ENCODE measurements at places on chromosomes 7 and 10.

- DNase-seq, result no peak
Measured at GRCh38 chr7:94580601-94581000, 71.0 kb downstream of the CASD1 start.

- no peak for DNase-seq
Measured at GRCh38 chr10:77964811-77965210, 38.3 kb upstream of the DLG5 start.

DNA sequence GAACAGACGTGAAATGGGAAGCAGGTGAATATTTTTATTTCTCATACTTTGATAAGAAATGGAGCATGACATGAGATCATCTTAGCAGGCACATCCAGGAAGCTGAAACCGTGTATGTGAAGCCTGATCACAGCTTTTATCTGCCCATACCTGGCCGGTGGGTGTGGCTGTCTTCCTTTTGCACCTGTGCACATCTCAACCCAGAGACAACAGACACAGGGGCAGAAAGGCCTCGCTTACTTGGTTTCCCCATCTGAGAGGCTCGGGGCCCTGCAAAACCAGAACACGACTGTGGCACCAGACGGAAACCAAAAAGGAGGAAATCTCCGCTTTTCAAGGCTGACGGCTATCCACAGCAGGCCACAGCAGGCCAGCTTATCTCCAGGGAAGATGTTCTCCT is 116.4 kb downstream of the TCERG1L start:
- no peak for DNase-seq

DNA sequence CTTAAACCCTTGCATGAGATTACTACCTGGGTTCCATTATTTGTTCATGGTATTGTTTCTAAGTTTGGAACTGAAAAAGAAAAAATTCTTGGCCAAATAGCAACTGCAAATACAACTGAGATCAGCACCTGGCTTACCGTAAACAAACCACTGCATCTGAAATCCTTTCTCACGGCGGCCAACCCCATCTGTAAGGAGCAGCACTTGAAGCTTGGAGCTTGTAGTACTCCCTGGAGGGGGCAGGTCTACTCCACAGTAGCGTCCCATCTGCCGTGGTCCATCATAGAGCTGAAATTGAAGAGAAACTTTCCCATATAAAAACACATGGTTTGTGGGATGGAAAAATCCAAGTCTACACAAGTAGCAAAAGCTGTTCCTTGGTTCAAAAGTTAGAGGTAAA is 109.9 kb downstream of the CUBN start:
- DNase-seq, result no peak

DNA sequence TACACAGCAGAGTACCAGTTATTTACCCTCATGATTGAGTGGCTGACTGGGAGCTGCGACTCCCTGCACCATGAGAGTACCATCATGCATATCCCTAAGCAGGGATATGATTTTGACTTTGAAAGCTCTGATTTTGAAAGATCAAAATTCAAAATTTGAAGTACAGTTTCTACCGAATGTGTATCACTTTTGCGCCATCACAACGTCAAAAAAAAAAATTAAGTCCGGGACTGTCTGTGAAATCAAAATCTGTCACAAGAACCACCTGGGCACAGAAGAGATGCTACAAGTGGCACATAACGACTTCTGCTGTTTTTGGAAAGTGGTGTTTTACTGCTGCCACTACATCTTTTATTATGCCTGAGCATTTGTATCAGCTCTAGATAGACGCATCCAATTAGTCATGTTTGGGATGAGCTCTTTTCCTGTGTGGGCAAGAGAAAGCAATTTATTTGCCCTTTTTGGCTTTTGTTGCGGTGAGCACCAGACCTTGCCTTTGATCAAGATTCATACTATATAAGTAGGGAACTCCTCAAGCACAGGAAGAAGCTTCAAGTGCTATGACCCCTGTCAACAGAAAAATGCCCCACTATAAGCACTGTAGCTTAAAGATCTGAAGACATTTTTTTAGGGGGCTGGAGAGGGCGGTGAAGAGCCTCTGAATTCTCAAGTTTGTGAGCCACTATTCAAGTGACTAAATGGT is 10.7 kb downstream of the MTPN start:
- DNase-seq, result no peak

DNA sequence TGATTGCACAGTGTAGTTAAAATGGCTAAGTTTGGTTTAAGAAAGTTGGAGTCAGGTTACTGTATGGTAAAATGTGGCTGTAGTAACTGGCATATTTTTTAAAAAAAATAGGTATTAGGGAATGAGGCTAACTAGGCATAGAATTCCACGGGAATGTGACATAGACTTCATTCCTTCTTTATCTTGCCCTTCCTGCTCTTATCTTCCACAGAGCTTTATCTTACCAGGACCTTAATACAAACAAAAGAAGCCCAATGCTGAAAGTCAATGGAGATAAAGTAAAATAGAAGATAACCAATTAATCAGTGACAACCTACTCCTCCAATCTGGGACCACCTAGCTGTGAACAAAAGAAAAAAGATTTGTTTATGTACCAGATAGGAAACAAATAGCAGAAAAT is 58.1 kb downstream of the TET1 start:
- no peak for DNase-seq

GRCh38 chr10:72665925-72666324 is 26.0 kb upstream of the MCU start:
- no peak for DNase-seq

DNA sequence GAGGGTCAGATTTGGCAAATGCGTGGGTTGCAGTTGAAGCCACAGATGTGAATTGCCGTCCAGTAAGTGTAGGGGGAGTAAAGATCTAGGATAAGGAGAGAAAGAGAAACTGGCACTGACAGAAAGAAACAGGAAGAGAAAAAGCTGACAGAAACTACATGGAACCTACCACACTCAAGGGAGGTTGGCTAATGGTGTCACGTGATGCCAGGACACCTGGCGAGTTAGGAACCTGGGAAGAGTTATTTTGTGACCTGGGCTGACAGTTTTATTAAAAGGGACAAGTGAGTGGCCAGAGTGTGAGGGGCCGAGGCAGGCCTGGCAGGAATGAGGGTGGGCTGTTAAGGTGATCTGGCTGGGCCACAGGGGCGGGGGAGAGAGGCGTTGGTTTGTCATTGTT is 188.7 kb downstream of the ADARB2 start:
- no peak for DNase-seq

GRCh38 chr10:58512491-58513187 is at the start of gene BICC1:
Gene BICC1, plus strand, starts transcription at chr10:58512872. Its CDS starts 272 bp downstream, at chr10:58513144.
- DNase-seq, result peak; percentile 22

DNA sequence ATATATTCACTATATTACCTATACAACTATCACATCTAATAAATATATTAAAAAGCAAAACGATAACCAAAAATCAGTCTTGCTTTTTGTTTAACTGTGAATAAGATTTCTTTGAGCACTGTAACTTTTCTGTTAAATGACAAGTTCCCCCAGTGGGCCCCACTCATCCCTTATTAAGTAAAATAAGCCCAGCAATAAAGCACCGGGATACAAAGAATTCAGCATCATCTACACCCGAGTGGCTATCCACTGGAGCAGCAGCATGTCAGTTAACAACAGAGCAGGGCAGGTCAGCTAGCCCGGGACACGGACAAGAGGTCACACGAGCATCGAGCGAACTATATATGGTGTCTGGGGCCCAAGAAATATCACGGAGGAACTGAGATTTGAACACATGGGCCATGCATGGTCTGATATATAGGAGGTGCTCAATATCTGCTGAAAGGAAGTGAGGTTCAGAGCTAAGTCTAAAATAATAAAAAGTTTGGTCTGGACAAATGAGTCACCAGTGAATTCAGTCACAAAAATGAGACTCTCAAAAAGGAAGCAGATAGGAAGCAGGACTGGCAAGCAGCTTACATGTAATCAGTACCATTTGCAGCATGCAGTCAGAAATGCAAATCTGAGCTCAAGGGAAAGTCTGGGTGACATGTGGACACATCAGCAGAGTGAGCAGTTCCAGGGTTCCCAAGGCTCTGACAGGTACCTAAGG is 4.1 kb downstream of the ERCC6 start:
- no peak for DNase-seq

- DNase-seq, result no peak
Measured at GRCh38 chr10:22333975-22334282, 11.4 kb upstream of the SPAG6 start.

GRCh38 chr10:73768881-73769280 is 13.0 kb upstream of the CHCHD1 start:
- DNase-seq, result peak; percentile 16

- DNase-seq, result no peak
Measured at GRCh38 chr10:100192350-100192749, 6.5 kb upstream of the ERLIN1 start.

DNA sequence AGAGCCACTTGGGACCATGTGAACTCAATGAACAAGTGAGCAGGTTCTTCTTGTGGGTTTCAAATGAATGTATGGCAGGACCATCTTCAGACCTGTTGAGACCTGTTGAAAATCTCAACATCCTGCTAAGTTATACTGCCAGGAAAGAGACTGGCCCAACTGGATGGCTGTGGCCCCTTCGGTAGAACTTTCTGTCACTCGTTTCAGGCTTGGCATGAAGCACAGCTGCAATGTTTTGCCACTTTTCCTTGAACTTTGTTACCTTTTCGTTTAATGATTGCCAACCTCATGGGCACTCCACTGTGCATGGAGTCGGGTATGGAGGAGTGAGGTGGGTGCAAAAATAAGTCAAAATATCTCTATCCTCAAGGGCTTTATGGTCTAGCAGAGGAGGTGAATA is 36.7 kb upstream of the SLC35B4 start:
- DNase-seq, result no peak

DNA sequence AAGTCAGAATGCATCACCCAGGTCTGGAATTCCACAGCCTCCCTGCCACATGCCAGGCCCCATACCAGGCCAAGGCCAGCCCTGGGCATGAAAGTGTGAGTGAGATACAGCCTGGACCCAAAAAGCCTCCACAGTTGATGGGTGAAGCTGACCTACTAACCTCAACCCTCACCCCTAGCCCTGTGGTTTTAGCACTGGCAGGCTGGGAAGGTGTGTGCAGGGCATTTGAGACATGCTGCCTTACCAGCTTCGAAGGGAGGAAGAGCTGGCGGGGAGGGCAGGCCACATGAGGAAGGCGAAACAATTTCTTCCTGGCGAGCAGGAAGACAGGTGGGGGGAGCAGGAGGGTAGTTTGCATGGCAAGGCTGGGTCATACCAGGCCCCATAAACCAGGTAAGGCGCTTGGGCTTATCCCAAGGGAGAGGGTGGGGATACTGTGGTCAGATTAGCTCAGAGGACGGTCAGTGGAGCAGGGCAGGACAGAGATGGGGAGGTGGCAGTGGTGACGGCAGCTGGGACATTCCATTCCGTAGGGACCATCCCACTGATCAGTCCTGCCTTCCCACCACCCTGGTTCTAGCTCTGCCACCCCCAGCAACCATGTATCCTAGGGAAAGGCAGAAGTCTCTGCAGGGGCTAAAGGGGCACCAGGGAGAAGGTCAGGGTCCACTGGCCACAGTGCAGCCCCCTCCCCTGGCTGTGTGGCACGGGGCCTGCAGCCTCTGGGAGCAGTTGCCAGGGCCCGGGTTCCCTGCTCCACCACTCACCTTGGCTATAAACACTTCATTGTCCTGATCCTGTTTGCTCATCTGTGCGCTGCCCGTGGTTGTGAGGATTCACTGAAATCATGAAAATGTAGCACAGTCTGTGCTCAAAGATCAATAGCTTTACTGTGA is 155.8 kb downstream of the NRF1 start:
- no peak for DNase-seq

GRCh38 chr7:84502239-84502638 is 307.6 kb upstream of the SEMA3A start:
- no peak for DNase-seq

- DNase-seq, result no peak
Measured at GRCh38 chr10:9301148-9301547, 1246.7 kb downstream of the GATA3 start.

DNA sequence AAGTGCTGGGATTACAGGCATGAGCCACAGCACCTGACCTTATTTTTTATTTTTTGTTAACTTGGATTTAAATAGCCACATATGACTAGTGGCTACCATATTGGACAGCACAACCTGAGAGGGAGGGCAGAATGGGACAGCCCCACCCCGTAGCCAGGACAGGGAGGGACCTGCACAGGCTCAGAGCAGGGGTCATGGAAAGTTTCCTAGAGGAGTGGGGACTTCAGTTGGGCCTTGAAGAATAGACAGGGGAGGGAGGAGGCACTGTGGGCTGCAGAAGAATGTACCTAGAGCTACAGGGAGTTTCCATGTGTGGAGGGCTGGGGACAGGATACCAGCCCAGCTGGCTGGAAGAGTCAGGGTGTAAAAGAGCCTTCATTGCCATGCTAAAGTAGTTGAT is 8.8 kb downstream of the TRIM8 start:
- DNase-seq, result no peak

- DNase-seq, result no peak
Measured at GRCh38 chr7:22252016-22252415, 104.9 kb downstream of the RAPGEF5 start.

- no peak for DNase-seq
Measured at GRCh38 chr7:41190581-41190980, 512.3 kb downstream of the INHBA start.
